ENCODE measurements at places on chromosomes 12 and 14.
A peak's percentile ranks its signal among the peaks of the same experiment; 100 is the strongest.

- no peak for DNase-seq
Observed at GRCh38 chr12:125050868-125051267, 14.4 kb upstream of the AACS start.

DNA sequence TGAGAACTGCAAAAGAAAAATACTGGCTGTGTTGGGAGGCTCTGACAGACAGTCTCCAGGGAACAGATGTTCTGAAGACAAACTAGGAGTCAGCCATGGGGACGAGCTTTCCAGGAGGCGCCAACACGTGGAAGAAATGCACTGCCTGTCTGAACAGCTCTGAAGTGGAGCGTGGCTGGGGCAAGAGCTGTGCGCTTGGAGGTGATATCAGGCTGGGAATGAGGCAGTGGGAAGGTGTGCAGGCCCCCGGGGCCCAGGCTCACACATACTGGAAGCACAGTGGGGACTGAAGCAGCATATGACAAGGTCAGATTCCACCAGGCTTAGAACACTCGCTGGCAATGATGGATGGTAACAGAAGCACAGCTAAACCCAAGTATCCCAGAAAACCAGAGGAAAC lies 17.5 kb downstream of the APPL2 start:
- no peak for DNase-seq

- no peak for DNase-seq
Observed at GRCh38 chr12:14694145-14694714, 2.2 kb downstream of the GUCY2C start.

- no peak for DNase-seq
Observed at GRCh38 chr14:86217523-86217922, 687.6 kb downstream of the FLRT2 start.

DNA sequence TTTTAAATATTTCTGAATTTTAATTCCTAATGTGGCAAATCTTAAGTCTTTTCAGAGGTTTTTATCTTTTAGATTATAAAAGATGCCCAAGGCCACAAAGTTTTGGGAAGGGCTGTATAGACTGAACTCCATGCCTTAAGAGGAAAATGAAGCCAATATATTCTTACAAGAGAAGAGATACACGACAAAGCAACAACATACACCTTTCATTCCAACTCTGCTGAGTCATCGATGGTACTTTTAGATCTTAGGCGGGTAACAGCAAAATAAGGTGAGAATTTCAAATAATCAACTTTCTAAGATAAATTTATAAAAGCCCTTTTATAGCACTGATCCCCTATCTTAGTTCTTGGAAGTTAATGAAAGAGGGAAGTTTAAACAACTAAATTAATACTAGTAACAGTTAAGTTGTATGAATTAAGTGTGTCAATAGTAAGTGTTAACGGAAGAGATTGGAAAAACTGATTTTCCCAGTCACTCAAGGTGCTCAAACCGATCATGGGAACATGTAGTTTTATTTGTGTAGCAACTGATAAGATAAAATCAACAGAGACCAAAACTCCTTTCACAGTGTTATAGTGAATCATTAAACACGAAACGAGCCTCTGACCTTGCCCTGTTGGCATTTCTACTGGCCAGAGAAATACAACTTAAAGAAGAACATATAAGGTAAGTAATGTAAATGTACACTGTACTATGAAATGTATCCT lies 18.8 kb upstream of the PIK3C2G start:
- DNase-seq = no peak

- DNase-seq = no peak
Observed at GRCh38 chr14:101564819-101565698, 3.8 kb downstream of the DIO3 start.

DNA sequence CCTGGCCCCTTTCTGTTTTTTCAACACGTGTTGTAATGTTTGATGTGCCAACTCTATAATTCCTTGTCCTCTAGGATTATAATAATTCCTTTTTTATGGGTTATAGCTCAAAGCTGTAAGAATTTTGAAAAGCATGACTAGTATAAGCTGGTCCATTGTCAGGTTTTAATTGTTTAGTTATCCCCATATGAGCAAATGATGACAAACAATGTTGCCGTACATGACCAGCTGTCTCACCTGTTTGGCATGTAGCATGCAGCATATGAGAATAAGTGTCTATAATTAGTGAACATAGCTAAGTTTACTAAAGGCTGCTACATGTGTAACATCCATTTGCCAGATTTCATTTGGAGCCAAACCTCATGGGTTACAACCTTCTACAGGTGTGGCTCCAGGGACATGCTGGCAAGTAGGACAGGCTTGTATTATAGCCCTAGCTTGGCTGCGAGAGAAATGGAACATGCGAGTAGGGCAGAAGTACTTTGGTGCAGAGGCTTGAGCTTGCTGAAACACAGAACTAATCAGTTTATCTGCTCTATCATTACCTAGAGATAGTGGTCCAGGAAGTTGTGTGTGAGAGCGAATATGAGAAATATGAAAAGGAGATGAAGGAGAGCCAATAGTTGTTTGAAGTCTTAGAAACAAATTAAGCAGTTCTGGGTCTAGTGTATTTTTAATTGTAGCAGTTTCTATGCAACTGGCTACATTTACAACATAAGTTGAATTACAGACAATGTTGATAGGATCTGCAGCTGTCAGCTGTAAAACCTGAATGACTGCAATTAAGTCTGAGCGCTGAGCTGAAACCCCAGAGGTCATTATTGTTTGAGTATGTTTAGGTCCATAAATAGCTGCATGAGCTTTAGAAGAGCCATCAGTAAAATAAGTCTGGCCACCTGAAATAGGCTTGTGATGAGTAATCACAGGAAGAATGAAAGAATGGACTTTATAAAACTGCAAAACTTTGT lies 22.6 kb upstream of the MAPKAPK5 start:
- no peak for DNase-seq

DNA sequence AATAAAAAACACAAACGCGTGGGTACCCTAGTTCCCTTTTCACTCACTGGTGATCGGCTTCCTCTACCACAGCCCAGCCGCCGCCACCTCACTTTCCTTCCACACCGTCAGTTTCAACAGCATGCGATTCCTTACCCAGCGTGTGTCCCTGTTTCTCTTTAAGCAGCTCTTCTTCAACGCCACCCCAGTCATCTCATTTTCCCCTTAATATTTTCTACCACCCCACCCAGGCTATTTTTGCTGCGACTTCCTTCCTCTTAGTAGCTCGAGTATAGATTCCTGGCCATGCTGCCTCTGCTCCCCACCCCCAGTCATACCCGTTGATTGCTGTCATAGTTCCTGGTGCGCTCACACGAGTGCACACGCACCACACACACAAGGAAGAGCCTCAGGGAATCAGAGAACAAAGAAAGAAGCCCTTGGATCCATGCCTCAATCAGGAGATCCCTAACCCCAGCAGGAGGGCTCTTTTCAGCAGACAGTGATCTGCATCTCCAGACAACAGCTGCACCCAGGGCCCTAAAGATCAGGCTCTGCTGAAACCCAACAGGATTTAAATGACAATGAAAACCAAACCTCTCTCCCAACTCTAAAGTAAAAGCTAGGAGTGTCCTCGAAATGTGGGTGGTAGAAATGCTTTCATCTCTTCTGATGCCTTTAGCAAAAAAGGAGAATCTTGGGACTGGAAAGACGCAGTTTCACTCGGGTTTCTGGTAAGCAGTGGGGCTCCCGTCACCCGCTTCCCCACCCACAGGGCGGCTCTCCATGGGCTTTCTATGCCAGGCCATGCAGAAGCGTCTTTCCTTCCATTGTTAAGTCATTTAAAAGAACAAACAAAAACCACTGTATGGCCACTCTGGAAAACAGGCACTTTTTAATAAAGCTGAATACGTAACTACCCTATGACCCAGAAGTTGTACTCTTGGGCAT lies 23.8 kb downstream of the VPS37B start:
- peak; percentile 83 for DNase-seq

DNA sequence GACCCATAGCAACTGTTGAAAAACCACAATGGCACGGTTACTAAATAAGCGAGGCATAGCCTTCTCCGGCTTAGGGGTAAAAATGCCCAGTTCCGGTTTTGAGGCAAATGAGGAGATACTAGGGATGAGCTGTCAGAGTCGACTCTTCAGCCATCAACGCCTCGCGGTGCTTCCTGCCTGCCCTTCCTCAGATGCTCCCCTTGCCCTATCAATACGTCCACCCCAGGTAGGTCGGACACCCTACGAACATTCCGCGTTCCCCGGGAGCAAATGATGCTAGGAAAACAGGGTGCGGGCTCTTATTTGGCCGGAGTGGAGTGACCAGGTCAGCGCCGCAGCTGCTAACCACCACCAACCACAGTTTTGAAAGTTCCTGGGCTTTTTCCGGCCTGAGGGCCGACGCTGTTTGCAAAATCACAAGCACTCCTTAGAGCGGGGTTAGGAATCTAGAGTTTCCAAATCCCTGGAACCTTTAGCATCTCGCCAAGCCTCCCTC lies 1.2 kb downstream of the SRSF9 start:
- DNase-seq = peak; percentile 51

DNA sequence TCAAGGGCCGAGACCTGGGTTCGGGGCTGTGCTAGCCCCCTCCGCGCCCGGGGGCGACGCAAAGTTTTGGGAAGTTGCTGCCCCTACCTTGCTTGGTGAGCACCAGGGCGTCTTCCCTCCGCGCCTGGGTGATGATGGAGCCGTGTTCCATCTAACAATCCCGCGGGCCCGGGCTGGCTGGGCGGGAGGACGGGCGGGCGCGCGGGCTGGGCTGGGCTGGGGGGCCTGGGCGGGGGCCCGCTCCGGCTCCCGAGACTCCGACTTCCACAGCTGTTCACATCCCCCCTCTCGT lies 298 bp downstream of the CTDSP2 start:
- no peak for DNase-seq

- DNase-seq = no peak
Observed at GRCh38 chr14:33435911-33436689, 497.4 kb downstream of the NPAS3 start.

DNA sequence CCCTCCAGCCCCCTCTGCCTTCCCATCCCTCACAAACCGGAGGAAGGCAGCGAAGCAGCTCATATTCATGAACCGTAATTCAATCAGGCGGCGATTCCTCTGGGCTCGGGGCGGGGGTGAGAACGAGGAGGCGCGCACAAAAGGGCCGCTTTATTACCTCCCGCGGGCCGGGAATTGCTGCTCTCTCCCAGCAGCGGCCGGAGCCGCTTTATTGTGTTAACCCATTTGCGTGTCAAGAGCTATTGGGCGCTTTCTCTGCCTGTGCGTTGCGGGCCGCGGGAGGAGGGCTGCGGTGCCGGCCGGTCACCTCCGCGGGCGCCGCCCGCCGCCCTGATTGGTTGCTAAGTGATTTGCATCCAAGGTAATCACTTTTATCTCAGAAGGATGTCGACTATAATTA lies 4.8 kb downstream of the FAM222A start:
- no peak for DNase-seq

DNA sequence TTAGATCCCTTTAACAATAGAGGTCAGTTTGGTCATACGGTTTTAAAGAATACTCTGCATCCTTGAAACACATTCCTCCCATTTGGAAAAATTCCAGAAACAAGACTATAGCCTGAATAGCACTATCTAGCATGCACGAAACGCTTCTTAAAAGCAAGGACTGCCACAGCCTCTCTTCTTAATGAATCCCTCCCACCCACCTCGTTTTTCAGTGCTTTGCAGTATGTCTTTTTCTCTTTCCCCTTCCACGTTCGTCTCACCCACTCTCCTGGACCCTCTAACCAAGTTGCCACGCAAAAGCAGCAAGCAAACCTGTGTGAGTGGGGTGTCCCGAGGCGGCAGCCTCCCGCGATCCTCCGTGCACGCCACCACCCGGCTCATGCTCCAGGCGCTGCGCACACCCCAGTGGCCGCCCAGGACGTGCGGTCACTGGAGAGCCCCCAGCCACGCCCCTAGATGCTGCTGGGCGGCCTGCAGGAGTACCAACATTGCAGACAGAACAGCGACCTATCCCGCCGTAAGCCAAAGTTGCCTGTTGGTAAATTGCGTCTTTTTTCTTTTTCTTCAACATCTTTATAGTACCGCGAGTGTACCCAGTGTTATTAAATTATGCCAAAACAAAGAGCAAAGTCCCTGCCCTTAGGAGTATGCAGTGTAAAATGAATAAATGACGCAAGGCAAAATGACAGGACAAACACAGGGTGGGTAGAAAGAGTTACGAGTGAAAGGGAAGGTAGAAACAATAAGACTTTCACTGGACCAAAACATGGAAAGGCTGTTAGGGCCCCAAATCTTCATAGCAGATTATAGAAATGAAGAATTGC lies at the start of gene SLC38A4:
Gene SLC38A4 (minus strand): TSS at position 407 of the 824 bp plus-strand sequence. CDS start 32,926 bp downstream, outside the sequence.
- peak; percentile 71 for DNase-seq

DNA sequence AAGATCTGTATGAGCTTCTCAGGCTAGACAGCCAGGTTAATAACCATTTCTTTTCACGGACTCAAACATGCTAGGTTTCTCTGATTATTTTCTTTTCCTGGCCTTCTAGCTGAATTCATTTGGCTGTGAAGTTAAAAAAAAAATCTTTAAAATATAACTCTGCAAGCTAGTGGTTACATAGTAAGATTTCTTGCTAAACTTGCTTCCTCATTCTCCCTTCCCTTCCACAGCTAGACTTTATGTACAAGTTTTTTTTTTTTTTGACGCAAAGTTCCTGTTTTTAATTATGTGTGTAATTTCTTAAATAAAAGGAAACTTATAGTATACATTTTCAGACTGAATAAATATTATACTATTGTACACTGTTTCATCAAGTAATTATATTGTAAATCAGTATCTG lies 145.4 kb downstream of the TMTC2 start:
- no peak for DNase-seq

GRCh38 chr12:120497524-120498150 lies 1.7 kb downstream of the DYNLL1 start:
- DNase-seq = no peak

GRCh38 chr12:25723921-25724491 lies 170.9 kb upstream of the LMNTD1 start:
- DNase-seq = peak; percentile 77

DNA sequence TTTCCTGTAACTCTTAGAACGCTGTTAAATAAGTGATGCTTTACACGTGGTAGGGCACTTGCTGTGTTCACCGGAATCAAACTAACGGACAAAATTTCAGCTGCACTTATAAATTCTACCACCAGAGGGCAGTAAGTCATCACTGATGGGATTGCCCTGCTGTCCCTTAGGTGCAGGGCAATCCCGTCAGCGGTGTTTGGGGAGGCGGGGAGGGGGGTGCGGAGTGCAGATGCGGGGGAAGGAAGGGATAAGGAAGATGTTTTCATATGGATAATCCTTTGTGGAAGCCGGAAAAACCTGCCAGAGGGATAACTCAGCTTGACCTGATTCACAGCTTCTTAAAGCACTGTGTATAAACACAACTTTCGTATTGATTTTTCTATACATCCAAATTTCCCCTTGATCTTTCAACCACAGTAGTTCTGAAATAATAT lies 21.7 kb upstream of the SLC10A1 start:
- peak; percentile 71 for DNase-seq

GRCh38 chr12:55789171-55789570 lies 28.4 kb downstream of the SARNP start:
- DNase-seq = no peak

Measured in lung (tissue), 17 donors.